ENCODE measurements at places on chromosomes 3 and 15.

- DNase-seq: no peak
Observed at GRCh38 chr3:138474163-138474562, 39.7 kb downstream of the ESYT3 start.

DNA sequence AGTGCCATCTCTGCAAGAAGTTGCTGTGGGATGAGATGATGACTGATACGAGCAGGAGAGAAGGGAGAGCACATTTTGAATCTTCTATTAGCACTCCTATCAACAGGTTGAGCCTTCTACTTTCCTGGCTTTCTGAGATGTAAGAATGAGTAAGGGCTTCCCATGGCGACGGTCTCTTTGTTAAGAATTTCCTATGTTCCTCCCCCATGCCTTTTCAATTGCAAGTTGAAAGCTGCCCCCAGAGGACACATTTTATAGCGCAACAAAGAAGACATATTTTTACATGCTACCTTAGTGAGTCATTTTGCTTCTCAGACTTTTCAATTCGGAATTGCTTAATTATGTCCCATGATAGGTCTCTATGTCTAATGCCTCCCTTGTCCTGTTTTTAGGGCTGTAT is 71.3 kb upstream of the LRTM1 start:
- no peak for DNase-seq

DNA sequence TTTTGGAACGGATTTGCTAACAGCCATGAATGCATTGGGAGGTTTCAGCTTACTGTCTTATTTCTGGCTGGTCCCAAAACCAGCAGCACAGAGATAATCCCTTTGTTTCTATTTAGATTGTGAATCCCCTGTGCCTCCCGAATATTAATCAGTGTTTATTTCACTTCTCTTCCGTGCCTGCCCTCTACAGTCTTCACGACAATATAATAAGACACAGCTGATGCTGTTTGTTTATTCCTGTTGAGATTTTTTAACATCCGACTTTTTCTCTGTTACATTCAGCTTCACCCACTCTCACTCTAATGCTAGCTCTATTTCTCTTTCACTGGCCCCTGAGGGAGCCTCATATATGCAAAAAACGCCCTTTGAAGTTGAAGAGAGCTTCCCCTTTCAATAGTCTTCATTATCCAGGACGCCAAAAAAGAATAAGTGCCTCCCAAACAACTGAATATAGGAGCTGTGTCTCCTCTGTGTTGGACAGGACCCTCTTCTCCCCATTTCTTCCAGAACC is 995.3 kb downstream of the ROBO2 start:
- no peak for DNase-seq

- no peak for DNase-seq
Observed at GRCh38 chr3:136343873-136344555, 93.9 kb downstream of the PCCB start.

- no peak for DNase-seq
Observed at GRCh38 chr3:71859123-71859519, 74.2 kb upstream of the PROK2 start.

DNA sequence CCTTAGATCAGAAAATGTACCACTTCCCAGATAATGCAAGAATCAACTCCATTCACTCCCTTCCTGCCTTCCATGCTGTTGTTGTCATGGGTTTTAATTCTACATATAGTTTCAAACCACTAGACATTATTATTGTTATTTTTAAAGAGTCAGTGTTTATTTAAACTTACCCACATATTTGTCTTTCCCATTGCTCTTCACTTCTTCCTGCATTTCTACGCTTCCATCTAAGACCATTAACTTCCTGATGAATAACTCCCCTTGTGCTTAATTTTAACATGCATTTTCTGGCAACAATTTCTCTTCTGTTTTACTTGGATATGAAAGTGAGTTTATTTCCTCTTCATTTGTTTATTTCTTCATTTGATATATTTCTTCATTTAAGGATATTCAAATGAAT is 127.1 kb upstream of the FHIT start:
- no peak for DNase-seq

GRCh38 chr3:178457511-178457910 is 78.7 kb upstream of the KCNMB2 start:
- no peak for DNase-seq

DNA sequence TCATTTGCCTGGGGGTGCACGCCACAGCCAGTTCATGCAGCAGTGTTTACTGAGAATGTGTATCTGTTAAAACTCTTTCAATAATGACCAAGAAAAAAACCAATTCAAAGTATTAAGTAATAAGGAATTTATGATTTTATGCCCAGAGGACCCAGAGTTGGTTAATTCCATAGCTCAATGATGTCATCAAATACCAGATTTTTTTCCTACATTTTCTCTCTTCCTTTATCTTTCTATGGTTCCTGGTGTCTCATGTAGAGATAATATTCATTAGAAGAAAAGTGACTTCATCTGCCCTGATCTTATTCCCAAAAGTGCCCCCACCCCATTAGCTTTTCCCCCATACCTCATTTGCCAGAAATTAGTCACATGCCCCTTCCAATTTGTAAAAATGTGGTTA is 44.6 kb upstream of the LMCD1 start:
- DNase-seq: no peak

DNA sequence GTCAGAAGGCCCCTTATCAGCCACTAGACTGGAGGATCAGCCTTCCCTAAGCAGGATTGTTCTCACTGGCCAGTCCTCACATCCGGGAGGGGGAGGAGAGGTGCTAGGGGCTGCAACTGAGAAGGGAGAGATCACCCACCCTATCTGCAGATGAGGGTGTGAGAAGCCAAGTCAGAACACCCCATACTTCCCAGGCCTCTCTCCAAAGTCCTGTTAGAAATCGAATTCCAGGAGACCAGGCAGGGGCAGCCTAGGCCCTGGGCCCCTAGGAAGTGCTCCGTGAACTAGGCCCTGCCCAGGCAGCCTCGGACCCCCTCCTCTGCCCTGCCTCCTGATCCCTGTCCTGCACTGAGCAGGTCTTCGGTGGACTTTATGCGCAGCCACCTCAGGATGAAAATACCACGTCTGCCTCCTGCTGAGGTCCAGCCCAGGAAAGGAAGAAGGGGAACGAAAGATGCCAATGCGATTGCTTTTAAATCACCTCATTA is 933 bp downstream of the DZIP1L start:
- no peak for DNase-seq

- DNase-seq: no peak
Observed at GRCh38 chr3:184642631-184643285, 69.1 kb downstream of the MAGEF1 start.

DNA sequence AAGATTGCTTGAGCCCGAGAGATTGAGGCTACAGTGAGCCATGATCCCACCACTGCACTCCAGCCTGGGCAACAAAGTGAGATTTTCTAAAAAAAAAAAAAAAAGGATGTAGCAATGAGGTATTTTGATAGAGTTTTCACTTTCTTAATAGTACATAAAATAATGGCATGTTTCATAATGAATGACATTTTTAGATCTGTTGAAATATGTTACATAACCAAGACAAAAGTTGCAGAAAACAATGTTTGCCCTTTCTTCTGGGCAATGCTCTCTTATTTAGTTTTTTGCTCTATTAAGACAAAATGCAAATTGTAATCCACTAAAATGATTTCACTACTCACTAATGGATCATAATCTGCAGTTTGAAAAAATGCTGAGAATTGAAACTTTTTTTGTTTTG is 4.4 kb upstream of the MAPK6 start:
- no peak for DNase-seq

- no peak for DNase-seq
Observed at GRCh38 chr3:122660297-122660974, 20.2 kb upstream of the PARP14 start.

DNA sequence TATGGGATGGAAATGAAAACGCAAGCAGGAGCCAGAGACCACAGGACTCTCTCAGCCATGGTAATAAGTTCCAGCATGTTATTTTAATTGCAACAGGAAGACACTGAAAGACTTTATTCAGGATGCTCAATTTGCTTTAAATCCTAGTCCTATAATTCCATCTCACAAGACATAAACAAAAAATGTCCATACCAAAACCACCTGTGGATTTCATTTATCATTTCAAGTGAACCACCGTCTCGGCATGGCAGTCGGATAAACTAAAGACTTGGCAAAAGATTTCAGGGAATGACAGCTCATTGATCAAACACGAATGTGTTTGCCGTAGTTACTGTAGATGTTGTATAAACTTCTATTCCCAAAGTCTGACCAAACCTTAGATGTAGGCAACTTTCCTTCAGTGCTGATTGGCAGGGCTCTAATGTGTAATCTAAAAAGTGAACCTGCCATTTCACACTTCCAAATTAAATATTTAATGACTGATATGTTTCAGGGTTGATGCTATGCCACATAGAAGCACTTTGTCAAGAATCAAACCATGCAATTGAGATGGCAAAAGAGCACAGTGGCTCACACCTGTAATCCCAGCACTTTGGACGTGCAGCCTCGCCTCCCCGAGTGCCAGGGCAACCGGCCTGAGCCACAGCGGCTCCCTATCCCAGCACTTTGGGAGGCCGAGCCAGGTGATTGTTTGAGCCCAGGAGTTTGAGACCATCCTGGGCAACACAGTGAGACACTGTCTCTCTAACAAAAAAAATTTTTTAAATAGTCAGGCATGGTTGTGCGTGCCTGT is 331.7 kb downstream of the MAGI1 start:
- DNase-seq: no peak

GRCh38 chr3:177820683-177821316 is 623.5 kb upstream of the TBL1XR1 start:
- DNase-seq: no peak

DNA sequence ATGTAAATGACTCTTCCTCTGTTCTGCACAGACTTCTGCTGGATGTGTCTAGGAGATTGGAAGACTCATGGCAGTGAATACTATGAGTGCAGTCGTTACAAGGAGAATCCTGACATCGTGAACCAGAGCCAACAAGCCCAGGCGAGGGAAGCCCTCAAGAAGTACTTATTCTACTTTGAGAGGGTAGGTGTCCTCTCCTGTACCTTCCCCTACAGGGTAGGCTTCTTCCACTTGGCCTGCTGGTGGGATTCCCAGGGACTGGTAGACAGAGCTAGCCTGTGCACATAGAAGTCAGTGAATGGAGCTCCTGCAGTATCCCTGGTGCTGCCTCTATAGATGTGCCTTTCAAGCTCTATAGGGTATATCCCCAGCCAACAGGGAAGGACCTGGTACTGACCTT is 10.6 kb upstream of the P4HTM start:
- no peak for DNase-seq

DNA sequence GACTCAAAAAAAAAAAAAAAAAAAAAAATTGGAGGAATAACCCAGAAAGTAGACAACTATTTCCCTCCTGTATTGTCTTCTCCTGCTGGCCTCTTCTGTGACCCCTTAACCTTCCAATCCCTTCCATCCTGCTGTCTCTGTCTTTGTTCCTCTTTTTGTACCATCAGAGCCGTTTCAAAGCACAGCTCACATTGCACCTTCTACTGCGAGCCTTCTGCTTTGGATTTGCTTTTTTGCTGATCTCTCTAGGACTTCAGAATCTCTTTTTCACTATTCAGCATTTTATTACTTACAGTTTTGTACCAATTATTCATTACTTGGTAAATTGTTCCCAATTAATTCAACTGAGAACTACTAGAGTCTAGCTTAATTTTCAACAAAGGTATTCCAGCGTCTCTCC is 284.0 kb upstream of the TBL1XR1 start:
- DNase-seq: no peak

DNA sequence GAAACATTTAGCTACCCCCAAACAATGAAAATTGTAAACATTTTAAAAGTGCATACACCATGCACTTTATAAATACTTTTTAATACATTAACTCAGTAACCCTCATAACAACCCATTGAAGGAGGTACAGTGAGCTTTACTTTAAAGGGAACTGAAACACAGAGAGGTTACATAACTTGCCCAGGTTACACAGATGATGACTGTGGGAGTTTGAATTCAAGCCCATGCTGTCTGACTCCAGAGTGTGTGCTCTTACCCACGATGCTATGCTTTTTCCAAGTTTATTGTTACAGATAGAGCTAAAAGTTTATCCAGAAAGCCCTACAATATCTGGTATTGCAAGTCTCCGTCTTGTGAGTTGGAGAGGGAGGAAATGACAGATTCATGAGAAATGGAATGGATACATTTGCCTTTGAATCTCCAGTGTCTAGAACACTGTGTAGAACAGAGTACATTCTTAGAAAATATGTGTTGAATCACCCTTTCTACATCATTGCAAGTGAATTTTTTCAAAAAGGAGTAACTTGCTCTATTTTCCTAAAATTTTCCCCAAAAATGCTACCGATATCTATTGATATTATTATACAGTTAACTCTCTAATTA is 428.3 kb downstream of the NAALADL2 start:
- DNase-seq: no peak

DNA sequence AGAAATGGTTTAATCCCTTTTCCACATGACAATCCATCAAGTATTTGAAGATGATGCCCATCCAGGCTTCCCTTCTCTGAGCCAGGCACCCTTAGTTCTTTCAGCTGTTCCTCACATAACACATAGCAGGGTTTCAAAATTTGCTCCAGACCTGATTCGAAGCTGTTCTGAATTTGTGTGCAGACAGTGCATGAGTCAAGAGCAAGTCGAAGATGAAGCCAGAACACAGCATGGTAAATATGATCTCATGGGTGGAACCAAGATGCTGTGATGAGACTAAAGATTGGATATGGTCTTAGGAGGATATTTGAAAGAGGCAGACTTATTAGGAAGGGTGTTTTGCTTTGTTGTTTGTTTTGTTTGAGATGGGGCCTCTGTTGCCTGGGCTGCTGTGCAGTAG is 32.6 kb upstream of the PDE8A start:
- DNase-seq: no peak

DNA sequence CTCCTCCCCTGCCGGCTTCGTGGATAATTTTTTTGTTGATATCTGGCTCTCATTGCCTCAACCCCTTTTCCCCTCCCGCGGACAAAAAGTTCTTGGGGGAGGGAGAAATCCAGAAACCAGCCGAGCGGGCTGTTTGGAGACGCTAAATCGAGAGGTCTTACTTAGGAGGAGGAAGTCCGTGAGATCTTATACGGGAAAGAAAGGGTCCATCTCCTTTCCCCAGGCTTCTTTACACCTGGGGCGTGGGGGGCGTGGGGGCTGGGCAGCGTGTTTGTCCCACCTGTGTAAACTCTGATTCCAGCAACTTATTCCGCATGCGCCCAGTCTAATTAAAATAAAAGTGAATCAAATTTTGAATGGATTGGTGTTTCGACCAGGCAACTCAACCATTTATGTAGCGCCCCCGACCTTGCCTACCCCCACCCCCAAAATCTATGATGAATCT is 364 bp upstream of the CADPS start:
- DNase-seq: no peak

DNA sequence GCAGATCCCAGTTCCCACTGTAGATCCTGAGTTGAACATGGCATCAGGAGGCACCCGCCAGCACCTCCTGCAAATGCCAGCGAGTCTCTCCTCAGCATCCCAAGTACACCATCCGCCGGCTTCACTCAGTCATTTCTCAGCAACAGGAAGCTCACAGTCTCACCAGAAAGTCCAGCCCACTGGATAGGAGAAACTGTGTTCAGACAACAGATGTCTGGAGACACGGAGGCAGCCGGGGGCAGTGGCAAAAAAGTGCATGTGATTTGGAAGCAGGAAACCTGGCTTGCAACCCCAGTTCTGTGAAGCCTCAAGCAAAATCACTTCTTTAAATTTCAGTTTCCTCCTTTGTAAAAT is 68.7 kb downstream of the SRGAP3 start:
- no peak for DNase-seq

GRCh38 chr3:122415762-122416654 is at the start of gene WDR5B:
WDR5B (minus strand) TSS chr3:122416062; CDS start chr3:122415528, 534 bp downstream.
- peak; percentile 100 for DNase-seq

Data from stimulated activated CD8-positive, alpha-beta memory T cell treated with anti-CD3 and anti-CD28 coated beads, Interleukin-12 subunit alpha, Interleukin-12 subunit beta, amount 100 ng/mL, for 1 hour (primary cell).